Activated naive CD4-positive, alpha-beta T cell treated with anti-CD3 and anti-CD28 coated beads, Interleukin-2, amount 10 ng/mL, durations not matched to agents 7 days and 5 days (primary cell): ENCODE measurements at places on chromosomes 5 and 9.

- DNase-seq, result no peak
Measured at GRCh38 chr5:67301285-67301903, 104.8 kb upstream of the CD180 start.

DNA sequence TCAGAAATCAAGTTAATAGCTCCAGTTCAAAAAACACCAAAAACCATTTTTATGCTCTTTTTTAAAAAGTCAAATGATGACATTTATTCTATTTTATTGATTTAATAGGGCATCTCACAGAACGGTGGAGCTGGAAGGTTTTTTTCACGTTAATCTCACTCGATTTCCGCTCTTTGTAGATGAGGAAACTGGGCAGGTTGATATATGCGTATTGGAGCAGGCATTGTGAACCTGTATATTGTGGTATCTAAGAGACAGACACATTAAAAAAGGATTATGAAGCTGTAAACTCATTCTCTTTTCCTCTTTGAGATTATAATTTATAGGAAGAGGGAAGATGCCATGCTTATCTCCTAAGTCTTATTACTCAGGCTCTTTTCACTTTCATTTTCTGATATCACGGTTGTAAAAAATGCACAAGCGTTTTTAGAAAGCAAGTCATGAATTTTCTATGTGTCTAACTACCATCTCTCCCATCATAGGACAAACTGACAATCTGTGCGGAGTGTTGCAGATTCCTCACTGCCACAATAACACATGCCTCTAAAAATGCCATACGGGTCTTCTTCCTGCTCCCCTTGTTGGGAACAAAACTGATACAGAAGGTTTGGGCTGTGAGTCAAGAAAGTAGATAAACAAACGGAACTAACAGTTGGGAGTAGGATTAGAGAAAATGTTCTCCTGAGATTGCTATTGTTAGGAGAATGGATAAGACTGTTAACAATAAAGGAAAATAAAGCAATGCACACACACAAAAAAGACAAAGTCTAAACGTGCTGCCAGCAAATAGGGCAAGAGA, 1997.7 kb downstream of the MAT2B start:
- DNase-seq, result no peak

DNA sequence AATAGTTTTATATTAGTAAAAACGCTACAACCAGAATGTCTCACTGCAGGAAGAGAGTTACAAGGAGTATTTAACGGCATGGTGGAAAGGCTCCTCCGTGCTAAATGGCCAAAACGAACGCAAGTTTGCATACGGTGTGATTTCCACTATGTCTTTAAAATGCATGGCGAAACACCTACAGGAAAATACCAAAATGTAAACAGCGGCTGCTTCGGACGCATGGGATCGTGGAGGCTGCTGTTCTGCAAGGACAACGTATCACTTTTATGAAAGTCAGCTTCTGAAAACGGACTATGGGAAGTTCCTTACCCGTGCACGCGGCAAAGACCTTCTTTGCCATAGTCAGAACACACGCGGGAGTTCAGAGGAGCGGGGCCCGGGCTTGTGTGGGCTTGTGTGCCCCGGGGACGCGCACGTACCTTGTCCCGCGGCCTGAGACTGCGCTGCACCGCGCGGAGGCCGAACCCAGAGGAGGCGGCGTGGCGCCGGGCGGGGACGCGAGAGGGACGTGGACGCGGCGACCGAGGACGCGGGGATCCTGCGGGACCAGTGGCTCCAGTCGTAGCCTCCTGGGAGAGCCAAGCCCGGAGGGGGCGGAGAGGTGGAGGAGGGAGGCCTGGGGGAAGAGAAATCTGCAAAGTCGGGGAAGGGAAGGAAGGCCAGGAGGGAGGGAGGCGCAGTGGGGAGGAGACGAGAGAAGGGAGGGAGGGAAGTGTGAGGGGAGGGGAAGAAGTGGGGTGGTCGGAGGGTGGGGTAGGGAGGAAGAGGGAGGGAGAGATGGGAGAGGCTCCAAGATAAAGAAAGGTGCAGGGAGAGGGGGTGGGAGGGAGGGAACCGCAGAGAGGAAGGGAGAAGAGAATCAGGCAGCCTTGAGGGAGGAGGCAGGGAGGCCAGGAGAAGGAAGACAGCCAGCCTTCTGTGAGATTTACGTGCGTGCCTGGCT, at the start of gene CMBL:
Gene CMBL, minus strand, starts transcription at position 697 of the 943 bp plus-strand sequence. CDS start 17,140 bp downstream, outside the sequence.
- DNase-seq, result peak; percentile 41

DNA sequence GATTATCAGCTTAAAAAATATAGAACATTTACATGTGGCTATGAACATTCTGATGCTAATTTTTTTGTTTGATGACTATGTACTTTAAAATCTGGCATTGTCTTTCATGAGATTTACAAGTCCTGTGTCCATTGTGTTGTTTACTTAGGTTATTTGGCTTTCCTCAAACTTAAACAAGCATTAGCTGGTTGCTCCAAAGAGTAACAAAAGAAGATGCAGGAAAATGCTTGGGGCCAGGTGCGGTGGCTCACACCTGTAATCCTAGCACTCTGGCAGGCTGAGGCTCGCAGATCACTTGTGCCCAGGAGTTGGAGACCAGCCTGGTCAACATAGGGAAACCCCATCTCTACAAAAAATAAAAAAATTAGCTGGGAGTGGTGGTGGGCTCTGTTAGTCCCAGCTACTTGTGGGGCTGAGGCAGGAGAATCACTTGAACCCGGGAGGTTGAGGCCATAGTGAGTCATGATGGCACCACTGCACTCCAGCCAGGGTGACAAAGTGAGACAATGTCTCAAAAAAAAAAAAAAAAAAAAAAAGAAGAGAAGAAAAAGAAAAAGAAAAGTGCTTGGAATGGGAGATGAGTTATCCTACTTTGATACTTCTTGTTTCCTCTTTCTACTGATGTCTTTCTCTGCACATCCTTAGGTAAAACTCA, 39.7 kb downstream of the PAM start:
- no peak for DNase-seq

GRCh38 chr5:39214912-39215709, 4.3 kb downstream of the FYB1 start:
- DNase-seq, result peak; percentile 59

- DNase-seq, result no peak
Measured at GRCh38 chr5:117103703-117104102, 529.1 kb upstream of the SEMA6A start.
